ENCODE measurements at places on chromosomes 1 and 21.

- no peak for DNase-seq
These were observed 60.3 kb upstream of the PGD start for GRCh38 chr1:10338611-10339010.

GRCh38 chr1:36650200-36651065 lies 167.7 kb upstream of the CSF3R start:
- peak; percentile 54 for DNase-seq

DNA sequence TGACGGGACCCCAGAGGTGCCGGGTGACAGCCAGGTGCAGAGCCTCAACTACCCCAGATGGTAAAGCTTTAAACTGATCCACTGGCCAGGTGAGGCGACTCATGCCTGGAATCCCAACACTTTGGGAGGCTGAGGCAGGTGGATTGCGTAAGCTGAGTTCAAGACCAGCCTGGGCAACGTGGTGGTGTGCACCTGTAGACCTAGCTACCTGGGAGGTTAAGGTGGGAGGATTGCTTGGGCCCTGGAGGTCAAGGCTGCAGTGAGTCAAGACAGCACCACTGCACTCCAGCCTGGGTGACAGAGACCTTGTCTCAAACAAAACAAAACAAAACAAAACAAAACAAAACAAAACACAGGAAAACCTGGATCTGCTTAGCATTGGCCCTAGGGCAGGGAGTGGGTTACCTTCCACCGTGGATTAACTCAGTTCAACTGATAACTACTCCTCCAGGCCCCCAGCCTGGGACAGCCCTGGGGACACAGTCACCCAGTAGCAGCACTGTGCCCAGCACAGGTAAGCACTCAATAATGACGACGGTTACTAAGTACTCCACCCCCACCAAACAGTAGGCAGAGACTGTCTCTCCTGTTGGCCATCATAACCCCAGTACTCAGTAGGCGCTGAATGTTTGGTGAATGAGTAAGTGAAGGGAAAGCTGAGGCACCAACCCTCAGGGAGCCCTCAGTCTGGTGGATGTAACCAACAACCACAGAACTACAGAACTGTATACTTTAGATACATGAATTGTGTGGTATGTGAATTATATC lies 21.6 kb downstream of the SLC66A1 start:
- DNase-seq = no peak

- peak; percentile 29 for DNase-seq
These were observed 1.9 kb downstream of the MANEAL start for GRCh38 chr1:37795340-37796125.

GRCh38 chr1:180366371-180367068 lies 135.9 kb downstream of the ACBD6 start:
- no peak for DNase-seq

- DNase-seq = no peak
These were observed 19.3 kb upstream of the OPRD1 start for GRCh38 chr1:28792644-28793121.

GRCh38 chr1:159430985-159431384 lies 1.0 kb upstream of the OR10J4 start:
- no peak for DNase-seq

- no peak for DNase-seq
These were observed 32.4 kb downstream of the BCAR3 start for GRCh38 chr1:93649231-93649630.

GRCh38 chr1:43220905-43221778 lies 48.6 kb upstream of the TMEM125 start:
- DNase-seq = no peak

DNA sequence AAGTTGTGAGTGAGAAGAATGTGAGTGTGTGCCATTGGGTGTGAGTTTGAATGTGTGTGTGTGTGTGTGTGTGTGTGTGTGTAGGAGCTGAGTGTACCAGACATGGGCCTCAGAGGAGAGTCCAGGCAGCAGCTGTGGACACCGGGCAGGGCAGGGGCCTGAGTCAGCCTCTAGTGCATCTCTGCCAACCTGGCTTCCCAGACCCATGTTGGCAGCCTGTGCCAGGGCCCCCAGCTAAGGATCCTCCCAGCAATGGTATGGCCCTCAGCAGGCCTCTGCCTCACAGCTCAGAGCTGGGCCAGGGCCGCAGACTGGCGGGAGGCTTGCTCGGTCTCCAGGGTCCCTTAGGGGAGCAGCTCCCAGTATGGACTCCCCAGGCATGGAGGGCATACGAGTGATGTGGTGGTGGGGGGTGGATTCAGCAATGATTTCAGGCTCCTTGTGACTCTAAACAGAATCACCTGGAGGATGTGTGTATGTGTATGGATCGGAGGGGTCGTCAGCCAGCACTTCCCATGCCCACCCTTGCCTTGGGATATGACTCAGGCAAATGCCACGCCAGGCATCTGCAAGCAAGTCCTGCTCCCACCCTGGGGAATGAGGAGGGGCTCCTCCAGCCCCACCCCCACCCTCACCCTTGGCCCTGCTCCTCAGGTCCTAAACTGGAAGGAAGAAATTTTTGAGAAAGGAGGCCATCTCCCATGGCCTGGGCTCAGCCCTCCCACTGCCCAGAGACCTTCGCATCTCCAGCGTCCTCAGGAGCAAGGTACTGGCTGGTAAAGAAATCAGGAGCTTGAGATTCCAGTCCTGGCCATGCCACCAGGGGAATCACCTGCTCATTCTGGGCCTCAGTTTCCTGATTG lies 1.8 kb upstream of the FOXO6 start:
- no peak for DNase-seq

GRCh38 chr1:66434096-66434495 lies 99.9 kb upstream of the SGIP1 start:
- DNase-seq = no peak

GRCh38 chr1:200033511-200034261 lies 6.2 kb downstream of the NR5A2 start:
- DNase-seq = no peak

- DNase-seq = no peak
These were observed at the start of gene SLC2A5 for GRCh38 chr1:9069326-9070100. TSS of gene SLC2A5 (minus strand) at chr1:9069635. CDS start at chr1:9069536, 99 bp downstream.

DNA sequence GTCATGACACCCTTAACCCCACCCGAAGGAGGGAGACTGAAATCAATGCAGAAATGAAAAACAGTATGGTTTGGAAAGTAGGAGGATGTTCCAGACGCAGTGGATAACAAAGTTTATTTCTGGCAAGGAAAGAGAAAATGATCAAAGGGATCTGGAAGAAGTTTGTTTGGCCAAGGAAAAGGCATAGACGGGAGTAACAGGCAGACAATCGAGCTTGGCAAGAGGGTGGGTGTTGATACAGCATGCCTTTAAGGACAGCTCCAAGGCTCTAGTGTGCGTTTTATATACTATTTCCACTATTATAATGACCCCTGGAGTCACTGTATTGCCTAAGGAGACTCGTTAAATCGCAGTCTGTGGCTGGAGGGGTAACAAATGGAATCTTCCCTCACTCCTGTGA lies 303.7 kb upstream of the RUNX1 start:
- DNase-seq = no peak

DNA sequence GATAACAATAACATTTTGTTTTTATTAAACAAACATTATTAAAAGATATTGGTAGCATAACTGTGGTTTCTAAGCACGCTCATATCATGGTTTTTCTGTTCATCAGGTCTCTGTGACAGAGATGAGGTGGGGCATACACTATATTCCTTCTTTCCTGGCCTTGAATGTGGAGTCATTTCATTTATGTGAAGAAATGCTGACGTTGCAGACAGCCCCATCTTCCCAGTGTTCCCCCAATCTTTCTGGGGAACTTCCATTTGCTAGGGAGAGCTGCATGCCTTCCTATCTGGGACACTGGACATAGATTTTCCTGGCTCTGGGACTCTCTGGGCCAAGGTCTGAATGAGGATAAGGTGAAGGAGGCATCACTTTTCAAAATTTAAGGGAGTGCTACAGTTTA lies 30.4 kb downstream of the PIGM start:
- DNase-seq = no peak

DNA sequence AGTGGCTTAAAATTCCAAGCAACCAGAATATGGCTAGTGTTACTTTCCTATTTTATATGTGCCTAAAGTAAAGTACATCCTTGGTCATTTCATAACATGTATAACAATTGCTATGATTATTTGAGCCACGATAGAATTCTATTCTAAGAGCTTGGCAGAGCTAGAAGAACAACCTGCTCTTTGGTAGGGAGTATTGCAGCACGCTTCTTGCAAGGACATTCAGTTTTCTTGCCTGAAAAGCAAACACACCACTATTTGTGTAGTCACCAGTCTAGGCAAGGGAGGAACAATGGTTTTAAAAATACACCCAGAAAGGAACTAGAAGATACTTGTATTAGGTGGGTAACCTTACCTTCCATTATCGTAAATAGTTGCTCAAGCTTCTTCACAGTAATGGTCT lies 51.5 kb downstream of the CNST start:
- no peak for DNase-seq

DNA sequence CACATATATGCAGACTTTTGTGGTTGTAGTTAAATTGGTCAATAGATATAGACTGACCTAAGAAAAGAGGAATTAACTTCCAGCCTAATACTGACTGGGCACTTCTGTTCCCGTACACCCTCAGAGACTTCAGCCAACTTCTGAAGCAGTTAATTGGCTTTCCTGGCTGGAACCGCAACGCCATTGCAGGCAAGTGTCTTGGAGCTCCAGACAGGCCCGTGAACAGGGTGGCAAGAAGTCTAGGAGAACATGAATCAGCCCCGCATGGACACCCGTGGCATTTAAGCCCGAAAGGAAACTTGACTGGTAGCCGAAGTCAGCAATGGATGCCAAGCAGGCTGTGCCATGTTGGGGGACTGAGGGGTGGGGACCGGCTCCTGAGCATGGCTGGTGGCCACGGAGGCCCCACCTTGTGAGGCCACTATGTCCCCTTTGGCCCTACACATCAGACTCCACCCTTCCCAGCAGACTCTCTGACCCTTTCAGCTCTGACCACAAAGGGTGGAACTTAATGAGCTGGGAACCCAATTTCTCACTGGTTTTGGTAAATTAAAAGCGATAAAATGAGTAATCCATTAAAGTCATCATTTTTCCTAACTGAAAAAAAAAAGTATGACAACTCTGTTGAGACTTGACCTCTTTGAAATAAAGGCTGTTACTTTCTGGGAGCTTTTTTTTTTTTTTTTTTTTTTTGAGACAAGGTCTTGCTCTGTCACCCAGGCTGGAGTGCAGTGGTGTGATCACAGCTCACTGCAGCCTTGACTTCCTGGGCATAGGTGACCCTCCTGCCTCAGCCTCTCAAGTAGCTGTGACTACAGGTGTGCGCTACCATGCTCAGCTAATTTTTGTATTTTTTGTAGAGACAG lies 54.1 kb downstream of the RUNX1 start:
- no peak for DNase-seq

DNA sequence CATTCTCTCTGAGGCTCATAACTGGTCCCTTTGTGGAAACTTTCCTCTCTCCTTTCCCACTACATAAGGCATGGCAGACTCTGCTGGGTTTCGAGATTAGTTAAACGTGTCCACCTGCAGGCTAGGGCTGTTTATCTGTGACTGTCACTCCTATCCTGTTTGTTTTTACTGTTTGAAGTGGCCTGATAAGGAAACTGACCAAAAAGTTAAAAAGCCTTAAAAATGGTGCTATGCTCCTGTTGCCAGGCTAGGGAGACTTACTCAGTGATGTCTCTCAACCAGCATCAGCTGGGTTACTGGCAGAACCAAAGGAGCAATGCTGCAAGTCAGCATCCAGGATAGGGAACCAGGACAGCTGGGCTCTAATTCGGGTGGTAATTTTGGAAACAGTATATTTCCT lies 3.9 kb downstream of the PIGV start:
- no peak for DNase-seq

- DNase-seq = no peak
These were observed 79.7 kb downstream of the PDE9A start for GRCh38 chr21:42733037-42733627.

DNA sequence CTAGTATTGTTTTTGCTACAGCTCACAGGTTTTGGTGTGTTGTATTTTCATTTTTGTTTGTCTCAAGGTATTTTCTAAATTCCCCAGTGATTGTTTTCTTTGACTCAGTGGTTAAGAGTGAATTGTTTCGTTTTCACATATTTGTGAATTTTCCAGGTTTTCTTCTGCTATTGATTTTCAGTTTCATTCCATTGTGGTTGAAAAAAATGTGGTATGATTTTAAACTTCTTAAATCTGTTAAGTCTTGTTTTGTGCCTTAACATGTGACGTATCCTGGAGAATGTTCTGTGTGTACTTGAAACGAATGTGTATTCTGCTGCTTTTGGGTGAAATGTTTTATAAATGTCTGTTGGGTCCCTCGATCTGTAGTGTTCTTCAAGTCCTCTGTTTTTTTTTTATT lies 117.9 kb downstream of the KIF26B start:
- DNase-seq = no peak

DNA sequence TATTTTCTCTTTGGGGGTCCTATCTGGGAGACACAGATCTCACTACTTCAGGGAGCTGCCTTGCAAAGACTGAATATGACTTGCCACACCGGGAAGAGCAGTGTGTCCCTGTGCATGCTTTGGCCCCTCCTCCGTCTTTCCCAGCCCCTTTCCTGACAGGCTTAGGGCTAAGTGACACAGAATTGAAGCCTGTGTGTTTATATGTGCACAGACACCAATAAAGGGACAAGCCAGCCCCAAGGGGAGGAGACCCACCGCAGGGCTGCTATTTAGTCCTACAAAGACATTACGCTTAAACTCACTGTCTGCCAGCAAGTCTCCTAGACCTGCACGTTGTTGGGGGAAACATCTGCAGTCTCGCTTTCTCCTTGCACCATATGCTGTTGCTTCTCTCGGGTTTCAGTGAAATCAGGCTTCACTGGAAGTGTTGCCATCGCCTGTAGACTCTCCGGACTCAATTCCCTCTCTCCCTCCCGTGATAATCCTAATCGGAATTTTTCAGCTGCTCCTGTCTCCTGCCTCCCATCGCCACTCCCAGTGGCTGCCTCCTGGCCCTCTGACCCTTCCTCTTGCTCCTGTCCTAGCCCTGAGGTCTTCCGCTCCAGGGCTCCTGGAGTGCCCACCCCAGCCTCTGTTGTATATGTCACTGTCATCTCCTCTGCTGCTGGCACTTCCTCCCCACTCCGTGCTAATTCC lies 58.5 kb upstream of the LRRC53 start:
- DNase-seq = no peak

GRCh38 chr1:151534662-151535278 lies 5.3 kb upstream of the TUFT1 start:
- peak; percentile 55 for DNase-seq

DNA sequence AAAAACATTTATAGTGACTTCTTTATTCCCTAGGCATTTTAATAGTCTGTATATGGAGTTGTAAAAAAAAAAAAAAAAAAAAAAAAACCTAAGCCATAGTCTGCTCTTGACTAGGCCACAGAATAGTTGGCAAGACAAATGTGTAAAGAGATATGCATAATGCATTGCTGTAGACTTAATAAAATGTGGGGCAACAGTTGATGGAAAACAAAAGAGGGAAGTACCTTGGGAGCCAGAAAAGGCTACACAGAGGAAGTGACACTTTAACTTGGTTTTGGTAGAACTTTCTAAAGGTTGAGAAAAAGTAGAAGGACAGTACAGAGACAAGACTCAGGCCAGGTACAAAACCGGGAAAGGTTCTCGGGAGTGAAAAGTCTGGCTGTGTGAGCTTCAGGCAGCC lies 802.9 kb upstream of the ADAMTS5 start:
- no peak for DNase-seq

- DNase-seq = no peak
These were observed 23.4 kb upstream of the KIAA1614 start for GRCh38 chr1:180889325-180889724.

GRCh38 chr1:229778794-229779193 lies 152.7 kb downstream of the URB2 start:
- no peak for DNase-seq

GRCh38 chr1:58209575-58209974 lies 337.0 kb downstream of the OMA1 start:
- no peak for DNase-seq
